ENCODE measurements at places on chromosomes 7 and 10.

GRCh38 chr7:158633055-158633956 lies 45.7 kb upstream of the PTPRN2 start:
- DNase-seq, result no peak

DNA sequence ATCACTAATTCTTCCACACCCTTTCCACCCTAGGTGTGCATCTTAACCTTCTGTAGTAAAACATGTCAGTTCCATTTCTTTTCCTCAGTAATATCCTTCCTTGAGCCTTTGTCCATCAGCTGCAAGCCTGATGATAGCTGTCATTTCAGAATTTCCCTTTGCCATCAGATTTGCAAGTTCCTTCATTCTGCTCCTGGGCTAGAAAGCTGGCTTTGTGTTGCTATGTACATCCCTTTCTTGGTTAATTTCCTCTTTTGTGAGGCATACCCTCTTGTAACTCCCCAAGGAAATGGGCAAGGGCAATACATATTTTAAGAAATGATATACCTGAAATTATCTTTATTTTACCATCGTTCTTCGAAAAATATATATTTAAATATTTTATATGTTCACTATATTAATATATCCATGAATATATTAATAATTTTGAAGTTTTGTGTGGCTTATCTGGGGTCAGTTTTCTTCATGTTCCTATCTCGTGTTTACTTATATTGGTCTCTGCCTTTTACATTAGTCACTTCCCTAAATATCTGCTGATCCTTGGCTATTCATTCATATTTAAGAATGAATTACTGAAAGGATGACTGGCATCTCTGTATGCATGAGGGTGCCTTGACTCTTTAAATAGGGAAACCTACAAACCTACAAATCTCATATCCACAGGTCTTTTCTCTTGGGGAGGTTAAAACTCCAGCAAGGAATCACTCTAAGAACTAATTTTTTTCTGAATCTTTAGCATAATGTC lies 143.8 kb downstream of the ZNF22 start:
- no peak for DNase-seq

DNA sequence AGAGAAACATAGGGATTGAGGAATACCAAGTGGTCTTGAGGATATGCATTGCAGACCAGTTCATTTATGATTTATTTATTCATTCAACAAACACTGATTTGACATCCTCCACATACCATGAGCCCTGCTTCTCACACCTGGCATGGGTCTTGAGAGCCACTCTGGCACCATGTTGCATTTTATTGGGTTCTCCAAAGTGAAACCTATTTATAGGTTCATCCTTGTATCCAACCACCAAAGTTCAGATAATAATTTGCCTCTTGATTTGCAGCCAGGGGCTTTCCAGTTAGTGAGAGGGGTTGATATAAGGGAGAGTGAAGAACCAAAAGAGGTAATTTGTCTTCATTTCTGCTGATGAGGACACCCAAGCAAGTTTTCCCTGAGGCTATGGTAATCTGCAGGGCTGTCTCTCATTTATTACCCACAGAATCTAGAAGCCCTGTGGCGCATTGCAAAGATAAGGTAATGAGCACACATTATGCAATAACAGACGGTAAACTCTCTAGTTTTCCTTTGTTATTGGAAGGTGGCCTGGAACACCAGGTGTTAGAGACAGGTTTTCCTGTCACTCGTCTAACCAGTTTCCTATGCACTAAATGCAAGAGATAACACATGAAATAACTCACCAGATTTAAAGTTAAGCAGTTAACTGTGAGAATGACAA lies 28.8 kb upstream of the ICA1 start:
- peak; percentile 100 for DNase-seq

DNA sequence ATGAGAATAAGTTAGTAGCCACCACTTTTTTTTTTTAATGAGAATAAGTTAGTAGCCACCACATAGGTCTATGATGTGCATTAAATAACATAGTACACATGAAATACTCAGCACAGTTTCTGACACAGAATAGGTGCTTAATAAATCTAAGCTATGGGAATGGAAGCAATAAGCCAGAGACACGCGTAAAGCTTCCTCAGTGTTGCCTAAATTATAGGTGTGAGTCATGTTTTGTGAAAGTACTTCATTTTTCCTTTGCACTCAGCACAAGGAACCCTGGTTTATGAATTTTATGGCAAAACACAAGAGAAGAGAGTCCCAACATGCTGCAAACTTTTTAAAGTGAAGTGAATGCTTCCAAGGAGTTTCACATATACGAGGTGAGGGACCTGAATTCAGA lies 267.4 kb downstream of the RNLS start:
- no peak for DNase-seq

DNA sequence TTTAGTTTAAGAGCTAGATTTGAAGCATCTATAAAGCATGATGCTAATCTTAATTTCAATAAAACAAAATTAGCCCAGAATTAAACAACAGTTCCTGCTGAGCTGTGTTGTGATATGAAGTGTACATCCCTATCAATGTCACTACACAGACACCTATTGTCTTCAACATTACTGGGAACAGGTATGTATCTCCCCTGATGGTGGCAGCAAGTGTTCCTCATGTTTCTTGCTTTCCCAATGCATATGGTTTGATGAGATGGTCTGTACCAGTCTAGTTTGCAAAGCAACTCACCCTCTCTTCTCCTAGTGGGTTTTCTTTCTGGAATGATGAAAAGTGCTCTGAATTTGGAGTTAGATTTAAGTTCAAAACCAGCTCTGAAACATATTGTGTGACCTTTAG lies 38.1 kb downstream of the TSPAN12 start:
- peak; percentile 75 for DNase-seq

GRCh38 chr10:79182781-79183467 lies 114.2 kb downstream of the ZMIZ1 start:
- peak; percentile 14 for DNase-seq
